Stimulated activated CD8-positive, alpha-beta memory T cell treated with anti-CD3 and anti-CD28 coated beads, Interleukin-2, amount 100 ng/mL, for 1 hour (primary cell): ENCODE measurements at places on chromosomes 7 and 10.
A peak's percentile ranks its signal among the peaks of the same experiment; 100 is the strongest.

DNA sequence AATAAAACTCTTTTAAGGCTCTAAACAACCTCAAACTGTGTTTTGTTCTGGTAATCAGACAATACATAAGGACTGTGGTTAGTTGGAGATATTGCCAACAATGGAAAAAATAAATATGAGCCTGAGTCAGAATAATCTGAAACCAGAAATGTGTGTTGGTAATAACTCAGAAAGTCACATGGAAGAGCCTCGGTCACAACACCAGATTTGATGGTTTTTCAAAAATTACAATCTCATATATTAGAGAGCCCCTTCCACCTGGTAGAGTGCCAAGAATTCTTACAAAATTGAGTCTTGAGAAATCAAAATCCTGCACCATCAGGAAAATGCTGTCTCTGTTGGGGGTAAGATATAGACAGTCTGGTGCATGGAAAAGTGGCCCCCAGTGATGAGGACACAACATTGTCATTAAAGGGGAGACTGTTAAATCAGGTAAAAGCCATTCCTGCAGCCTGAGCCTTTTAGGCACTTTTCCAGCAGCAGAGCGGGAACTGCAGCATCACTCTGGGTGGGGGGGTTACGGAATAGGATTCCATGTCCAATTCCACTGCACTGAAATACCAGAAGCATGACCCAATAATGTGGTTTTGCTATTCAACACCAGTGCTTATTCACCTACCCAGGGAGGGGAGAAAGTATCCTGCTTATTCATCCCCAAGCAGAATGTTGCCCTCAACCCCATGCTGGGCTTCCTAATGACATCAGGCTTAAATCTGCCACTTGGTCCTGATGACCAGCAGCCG, 9.5 kb upstream of the ADAM12 start:
- no peak for DNase-seq

DNA sequence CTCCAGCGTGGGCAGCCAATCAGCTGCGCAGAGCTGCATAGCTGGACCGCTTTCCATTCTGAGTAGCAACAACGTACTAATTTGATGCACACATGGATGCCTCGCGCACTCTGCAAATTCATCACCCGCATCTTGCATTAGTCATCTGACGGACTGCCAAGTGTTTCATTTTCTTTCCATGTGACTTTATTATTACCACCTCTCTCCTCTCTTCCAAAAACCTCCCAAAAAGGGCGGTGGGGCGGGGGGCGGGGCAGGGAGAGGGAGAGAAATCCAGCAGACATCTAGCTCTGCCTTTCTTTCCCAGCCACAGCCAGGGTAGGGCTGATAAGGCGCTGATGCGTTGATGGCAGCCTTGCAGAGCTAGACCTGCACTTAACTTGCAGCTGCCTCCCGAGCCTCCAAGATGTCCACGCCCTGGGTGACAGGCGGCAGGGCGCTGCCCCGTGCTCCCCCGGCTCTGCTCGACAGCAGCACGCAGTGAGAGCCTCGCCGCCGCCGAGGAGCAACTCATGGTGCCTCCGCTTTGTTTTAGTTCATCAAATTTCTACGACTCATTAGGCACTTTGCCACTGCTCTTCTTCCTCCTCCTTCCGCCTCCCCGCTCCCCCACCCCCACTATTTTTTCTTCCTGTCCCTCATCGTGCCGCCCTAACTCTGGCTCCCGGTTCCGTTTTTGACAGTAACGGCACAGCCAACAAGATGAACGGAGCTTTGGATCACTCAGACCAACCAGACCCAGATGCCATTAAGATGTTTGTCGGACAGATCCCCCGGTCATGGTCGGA, 147.3 kb downstream of the CELF2 start:
- peak; percentile 40 for DNase-seq

- no peak for DNase-seq
Observed at GRCh38 chr7:69803699-69804516, 205.6 kb downstream of the AUTS2 start.

DNA sequence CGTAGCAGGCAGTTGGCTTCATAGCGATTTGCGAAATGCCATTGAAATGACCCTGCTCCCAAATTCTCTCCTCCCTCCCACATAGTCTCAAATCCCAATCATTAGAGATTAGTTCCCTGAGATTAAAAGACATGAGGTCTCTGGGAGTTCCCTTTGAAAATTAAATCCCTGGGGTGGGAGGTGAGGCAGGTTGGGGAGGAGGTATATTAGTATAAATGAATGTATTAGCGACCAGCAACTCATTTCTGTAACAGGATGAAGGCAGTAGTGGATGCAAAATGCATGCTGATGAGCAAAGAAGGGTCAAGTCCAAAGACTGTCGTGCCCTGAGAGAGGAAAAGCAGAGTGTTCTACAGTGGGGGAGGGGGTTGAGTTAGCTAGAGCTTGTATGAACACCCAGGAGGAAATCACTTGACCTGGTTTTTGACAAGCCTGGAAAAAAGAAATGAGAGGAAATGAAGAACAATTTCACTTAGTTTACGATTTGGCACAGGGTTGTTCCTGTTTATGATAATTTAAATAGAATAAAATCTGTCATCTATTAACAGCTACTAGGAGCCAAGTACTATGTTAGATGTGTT, 79.6 kb upstream of the MTPN start:
- DNase-seq = no peak

- no peak for DNase-seq
Observed at GRCh38 chr7:18425838-18426445, 69.6 kb upstream of the HDAC9 start.

GRCh38 chr10:125840955-125841354, 17.6 kb downstream of the BCCIP start:
- DNase-seq = no peak

GRCh38 chr10:12208460-12208859, 12.5 kb downstream of the CDC123 start:
- no peak for DNase-seq

DNA sequence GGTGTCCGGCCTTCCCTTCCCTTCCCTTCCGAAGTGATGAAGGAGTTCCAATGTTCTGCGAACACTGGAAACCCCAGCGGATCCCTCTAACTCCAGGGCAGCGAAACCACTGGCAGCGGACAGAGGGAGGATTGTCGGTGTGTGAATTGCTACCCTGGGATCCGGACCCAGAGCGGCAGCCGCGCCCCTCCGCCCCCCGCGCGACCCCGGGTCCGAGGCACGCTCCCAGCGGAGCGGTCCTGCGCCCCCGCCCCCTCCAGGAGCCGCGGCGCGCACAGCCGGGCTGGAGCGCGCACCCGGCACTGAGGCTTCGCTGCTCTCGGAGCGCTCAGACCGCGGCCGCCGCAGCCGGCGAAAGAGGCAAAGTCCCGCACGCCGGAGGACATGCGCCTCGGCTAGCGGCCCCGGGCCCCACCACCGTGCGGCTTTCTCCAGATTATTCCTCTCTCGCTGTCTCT, at the start of gene PTPRZ1:
Gene PTPRZ1 (plus strand): TSS at position 331 of the 458 bp plus-strand sequence. CDS start 339 bp downstream, outside the sequence.
- no peak for DNase-seq

DNA sequence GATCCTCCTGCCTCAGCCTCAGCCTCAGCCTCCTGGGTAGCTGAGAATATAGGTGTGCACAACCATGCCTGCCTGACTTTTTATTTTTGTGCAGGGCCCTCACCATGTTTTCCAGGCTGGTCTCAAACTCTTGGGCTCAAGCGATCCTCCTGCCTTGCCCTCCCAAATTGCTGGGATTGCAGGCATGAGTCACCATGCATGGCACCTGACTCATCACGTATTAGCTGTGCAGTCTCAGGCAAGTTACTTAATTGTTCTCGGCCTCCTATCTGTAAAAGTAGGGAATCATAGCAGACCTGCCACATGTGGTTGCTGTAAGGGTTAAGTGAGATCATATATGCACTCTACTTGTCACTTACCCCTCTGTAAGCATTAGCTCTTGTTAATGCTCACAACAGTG, 117.2 kb downstream of the ANLN start:
- DNase-seq = no peak

- DNase-seq = no peak
Observed at GRCh38 chr7:142908921-142909890, 23.7 kb upstream of the TRPV6 start.

- no peak for DNase-seq
Observed at GRCh38 chr7:111997546-111997945, 208.7 kb downstream of the DOCK4 start.

DNA sequence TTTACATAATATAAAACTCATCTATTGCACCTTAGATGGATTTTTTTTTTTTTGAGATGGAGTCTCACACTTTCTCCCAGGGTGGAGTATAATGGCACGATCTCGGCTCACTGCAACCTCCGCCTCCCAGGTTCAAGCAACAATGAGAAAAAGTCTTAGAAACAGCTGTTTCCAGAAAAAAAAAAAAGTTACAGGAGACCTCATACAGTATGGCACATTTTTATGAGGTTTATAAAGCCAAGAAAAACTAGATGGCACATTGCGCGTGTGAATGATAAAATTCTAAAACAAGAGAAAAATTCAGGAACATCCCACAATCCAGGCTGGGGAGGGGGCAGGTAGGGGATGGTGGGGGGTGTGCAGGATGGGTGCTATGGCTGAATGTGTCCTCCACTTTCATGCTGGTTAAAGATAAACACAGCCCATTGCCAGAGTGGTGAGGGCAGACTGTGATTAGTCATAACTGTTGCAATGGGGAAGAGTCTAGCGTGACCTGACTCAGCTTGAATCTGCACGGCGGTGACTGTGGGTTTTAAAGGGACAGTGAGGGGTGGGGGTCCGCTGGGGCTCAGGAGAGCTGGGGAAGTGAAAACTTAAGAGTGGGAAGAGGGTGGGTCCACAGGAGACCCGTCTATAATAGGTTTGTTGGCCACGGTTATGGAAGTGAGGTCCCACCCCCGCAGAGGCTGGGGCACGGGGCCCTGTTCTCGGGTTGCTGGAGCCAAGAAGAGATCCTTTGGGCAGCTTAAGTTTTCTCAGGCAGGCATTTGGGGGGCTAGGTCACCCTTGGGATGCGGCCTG, 11.9 kb upstream of the LRRC27 start:
- DNase-seq = no peak

DNA sequence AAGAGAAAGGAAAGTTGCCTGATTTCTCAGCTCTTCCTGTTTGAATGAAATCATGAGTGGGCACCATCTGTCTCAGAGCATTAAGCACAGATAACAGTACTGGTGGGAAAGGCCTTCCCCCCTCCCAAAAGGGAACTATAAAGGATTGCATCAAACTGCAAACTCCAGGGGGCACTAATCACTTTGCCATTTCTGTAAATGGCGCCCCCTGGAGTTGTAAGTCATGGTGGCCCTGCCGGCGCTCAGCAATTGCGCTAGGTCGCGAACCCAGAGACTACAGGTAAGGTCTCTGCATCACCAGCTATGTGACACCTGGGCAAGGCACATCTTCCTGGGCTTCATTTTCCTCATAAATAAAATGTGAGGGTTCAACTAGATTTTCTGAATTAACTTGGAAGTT, 11.1 kb downstream of the LRRC4 start:
- DNase-seq = no peak

DNA sequence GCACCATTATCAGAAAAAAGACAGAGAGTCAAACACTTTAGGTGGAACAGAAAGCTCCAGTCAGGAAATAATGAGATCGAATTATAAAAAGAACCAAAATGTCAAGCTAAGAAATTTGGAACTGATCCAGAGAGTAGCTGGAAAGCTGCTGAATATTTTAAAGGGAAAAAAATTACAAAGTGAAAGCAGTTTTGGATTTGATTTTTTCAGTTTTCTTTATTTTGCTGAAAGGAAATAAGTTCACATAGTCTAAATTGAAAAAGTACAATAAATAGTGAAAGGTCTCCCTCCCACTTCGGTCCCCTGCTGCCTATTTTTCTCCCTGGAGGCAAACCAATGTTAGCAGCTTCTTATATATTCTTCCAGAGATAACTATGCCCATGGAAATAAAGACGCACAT, 11.3 kb upstream of the TOMM7 start:
- DNase-seq = no peak

GRCh38 chr7:6536262-6537260, 14.7 kb downstream of the GRID2IP start:
- DNase-seq = no peak

- DNase-seq = no peak
Observed at GRCh38 chr7:101216001-101216859, 1.2 kb downstream of the PLOD3 start.
